ENCODE measurements at places on chromosomes 11 and 22.

- DNase-seq = no peak
Measured at GRCh38 chr11:23564370-23564769, 704.1 kb upstream of the CCDC179 start.

DNA sequence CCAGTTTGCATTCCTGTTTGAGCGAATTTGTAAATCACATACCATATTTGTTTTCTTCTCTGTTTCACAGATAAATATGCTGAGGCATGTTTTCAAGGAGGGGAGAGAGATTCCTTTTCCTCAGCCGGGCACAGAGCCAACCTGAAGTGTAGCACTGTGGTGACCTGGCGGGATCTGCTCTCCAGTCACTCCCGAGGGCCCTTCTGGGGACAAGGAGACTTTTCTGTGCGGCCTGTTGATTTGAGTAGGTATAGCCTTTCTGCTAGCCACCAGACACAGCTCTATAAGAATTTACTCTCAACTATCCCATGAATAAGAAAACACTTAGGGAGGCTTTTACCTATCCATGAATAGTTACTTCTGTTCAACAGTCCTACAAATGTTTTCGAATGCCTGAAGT is 63.5 kb upstream of the FDX1 start:
- no peak for DNase-seq

- DNase-seq = no peak
Measured at GRCh38 chr22:49793296-49793695, 34.4 kb downstream of the BRD1 start.

GRCh38 chr11:67320011-67320410 is 16.7 kb downstream of the SSH3 start:
- DNase-seq = no peak

Measured in stimulated activated naive CD8-positive, alpha-beta T cell treated with anti-CD3 and anti-CD28 coated beads, Interleukin-15, amount 100 ng/mL, for 72 hours (primary cell).